ENCODE measurements at places on chromosomes 3 and 15.

- DNase-seq, result no peak
Observed at GRCh38 chr3:78148986-78149717, 1109.3 kb downstream of the ROBO2 start.

DNA sequence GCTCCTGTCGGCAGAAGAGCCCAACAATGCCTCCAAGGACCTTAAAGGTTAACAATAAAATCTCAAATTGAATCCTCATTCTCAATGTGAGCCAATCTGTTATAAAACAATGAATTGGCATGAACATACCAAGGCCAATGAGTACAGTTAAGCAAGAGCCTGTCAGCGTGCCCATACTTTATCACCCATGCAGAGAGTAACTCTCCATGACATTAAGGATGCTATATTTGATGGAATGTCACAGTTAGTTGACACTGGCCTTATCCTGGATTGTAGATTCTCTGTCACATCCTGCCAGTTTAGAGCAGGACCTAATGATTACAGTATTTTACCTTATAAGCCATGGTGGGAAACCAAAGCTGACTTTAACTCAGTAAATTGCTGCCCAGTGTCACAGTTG, 335.4 kb upstream of the MDFIC2 start:
- DNase-seq, result no peak

GRCh38 chr15:73782344-73782959, 29.3 kb upstream of the INSYN1 start:
- DNase-seq, result no peak

- no peak for DNase-seq
Observed at GRCh38 chr15:67132276-67132675, 66.9 kb downstream of the SMAD3 start.

- no peak for DNase-seq
Observed at GRCh38 chr3:149933858-149934257, 36.8 kb downstream of the PFN2 start.

- no peak for DNase-seq
Observed at GRCh38 chr3:194690501-194691372, 5.1 kb downstream of the FAM43A start.

GRCh38 chr3:71547249-71548198, 36.0 kb downstream of the FOXP1 start:
- DNase-seq, result no peak

GRCh38 chr3:69948246-69948862, 51.2 kb upstream of the SAMMSON start:
- no peak for DNase-seq

- DNase-seq, result no peak
Observed at GRCh38 chr3:31754575-31755278, 222.0 kb downstream of the STT3B start.

GRCh38 chr15:90947577-90948357, 6.9 kb upstream of the RCCD1 start:
- no peak for DNase-seq

DNA sequence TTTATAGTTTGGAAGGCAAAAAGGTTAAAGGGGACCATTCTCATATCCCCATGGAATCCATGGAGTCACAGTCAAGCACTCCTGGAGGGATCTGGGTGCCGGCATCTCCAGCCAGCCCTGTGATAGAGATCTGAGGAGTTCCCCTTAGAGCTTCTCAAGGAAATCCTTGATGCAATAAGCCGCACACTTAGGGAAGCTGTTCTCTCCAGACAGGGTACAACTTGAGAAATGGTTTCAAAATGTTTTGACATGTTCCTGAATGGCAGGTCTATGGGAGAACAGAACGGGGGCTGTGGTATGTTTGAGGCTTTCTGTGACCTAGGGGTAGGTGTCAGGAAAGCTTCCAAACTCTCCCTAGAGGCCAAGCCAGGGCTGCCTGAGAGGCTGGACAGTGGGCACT, 292.9 kb downstream of the TLE3 start:
- DNase-seq, result no peak

GRCh38 chr3:56810577-56811545, 9.1 kb upstream of the ARHGEF3 start:
- DNase-seq, result no peak

DNA sequence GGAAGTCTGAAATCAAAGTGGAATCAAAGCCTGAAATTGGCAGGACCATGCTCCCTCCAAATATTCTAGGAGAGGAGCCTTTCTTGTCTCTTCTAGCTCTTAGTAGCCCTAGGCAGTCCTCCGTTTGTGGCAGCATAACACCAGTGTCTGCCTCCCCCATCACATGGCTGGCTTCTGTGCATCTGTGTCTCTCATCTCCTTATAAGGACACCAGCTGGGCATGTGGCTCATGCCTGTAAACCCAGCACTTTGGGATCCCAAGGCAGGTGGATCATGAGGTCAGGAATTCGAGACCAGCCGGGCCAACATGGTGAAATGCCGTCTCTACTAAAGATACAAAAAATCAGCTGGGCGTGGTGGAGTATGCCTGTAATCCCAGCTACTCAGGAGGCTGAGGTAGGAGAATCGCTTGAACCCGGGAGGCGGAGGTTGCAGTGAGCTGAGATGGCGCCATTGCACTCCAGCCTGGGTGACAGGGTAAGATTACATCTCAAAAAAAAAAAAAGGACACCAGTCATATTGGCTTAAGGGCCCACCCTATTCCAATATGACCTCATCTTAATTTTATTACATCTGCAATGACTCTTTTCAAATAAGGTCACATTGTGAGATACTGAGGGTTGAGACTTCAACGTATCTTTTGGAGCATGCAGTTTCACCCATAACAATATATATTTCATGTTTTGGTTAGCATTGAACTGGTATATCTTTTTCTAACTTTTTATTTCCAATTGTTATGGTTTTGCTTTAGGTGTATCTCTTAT, 148.0 kb upstream of the TPM1 start:
- no peak for DNase-seq

GRCh38 chr3:138412821-138413551, 21.4 kb upstream of the ESYT3 start:
- DNase-seq, result no peak

DNA sequence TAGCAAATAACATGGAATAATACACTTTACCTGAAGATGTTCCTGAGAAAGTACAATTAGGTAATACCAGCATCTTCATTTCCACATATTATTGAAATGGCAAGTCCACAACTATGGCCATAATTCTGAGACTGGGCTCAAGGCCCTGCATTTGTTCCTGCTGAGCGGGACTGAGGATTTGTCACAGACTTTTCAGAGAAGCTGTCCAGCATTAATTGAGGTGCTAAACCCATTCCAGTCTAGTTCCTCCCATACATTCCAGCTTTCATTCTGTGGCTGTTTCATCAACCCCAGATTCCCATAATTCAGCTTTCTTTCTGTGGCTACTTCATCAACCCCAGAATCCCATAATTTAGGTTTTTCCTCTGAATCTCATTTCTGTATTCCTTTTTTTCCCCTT, 293.4 kb upstream of the GBE1 start:
- DNase-seq, result no peak

DNA sequence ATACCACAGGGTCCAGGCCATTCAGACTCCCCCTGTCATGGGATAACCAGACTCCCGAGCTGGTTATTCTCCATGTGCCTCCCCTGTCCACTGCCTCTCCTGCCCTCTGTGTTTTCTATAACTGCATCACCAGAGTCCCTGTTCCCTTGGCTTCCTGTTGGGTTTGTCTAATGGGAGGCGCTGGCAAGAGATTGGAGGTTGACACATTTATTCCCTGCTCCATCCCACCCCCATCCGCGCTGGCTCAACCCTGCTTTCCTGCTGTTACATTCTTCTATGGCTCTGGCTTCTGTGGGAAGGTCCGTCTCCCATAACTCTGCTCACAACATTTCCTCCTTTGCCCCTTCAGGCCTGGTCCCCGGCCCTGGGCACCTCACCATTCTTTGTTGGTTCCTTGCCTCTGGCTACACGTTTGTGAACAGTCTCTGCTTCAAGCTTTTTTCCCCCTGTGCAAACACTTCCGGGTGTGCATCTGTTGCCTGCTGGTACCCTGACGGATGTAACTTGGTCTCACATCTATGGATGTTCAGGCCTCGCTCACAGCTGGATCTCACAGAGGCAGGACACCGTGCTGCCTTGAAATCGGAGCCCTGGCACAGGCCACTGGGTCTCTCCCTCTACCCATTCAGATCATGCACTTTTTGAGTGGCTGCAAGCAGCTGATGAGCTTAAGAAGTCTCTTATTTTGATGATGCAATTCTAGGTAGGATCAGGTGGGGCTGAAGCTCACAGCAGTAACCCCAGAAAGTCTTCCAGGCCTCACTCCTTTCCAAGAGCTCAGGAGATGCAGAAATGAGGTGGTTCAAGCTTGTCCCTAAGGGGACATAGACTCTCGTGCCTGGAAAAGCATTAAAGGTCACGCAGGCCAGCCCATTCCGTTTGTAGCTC, 68.6 kb upstream of the ATP13A3 start:
- DNase-seq, result no peak

DNA sequence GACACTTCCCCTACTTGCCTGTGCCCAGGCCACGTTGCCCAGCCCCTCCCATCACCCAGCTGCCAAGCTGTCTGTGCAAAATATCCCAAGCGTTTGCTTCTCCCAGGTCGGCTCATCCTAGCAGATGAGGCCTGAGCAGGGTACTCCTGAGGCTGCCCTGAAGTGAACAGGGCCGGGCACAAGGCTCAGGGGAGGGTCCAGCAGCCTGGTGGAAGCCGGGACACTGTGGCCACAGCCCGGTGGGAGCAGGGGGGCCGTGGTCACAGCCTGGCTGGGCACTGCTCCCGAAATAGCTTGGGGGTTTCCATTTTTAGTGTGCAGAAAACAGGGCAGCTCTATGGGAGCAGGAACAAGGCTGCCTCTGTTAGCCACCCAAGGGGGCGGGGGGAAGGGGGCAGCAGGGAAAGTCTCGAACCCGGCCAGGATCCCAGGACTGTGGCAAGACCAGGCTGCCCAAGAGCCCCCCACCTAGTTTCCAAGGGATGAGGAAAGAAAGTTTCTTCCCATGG, 3.4 kb downstream of the PLXNB1 start:
- no peak for DNase-seq

- DNase-seq, result no peak
Observed at GRCh38 chr3:157263027-157263426, 103.1 kb upstream of the CCNL1 start.

GRCh38 chr15:30992249-30992864, 929 bp upstream of the MTMR10 start:
- no peak for DNase-seq

GRCh38 chr3:58085616-58086015, 77.4 kb downstream of the FLNB start:
- no peak for DNase-seq

DNA sequence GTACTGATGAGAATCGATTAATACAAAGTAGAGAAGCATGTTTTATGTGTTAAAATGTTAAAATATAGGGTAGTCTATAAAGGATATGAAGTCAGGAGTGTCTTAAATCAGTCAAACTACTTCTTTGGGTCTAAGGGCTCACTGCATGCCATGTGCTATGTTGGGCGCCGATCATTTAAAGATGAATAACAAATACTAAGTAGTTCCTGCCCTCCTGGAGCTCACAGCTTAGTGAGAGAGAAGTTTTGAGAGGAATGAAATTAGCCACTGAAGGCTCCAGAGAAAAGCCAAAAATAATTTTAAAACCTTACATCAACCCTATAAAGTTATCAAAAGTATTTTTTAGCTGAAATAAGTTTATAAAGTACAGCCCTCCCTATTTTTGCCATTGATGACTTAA, 44.5 kb downstream of the BLM start:
- no peak for DNase-seq

Measured in cerebellar nuclear complex (tissue), 1 donor.